ENCODE measurements at places on chromosomes 11 and 22.

DNA sequence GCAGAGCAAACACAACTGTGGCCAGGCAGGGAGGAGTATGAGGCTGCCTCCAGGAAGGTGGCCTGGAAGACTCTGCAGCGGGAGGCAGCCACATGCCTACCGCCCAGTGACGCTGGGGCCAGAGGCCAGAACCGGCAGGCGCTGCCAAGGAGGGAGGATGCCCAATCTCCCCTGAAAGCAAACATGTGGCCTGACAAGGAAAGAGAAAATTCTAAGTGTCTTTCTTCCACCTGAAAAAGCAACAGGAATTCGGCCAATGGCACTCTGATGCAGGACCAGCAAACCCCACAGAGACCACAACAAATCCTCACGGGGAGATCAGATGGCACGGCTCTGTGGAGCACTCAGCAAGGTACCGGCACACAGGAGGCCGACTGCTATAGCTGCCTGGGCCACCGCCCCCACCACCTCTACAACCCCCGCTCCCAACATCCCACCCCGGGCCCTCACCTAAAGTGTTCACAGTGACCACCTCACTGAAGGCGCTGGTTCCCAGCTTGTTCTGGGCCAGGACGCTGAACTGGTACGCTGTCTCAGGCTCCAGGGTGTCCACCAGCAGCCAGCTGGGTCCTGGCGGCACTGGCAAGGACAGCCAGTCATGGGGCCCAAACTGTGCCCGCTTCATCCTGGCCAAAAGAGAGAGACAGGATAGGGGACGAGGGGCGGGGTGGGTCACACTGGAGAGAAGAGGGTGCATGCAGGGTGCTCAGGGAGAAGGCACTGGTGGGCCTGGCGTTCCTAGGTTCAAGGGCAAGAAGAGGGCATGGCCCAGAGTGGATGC lies 30.1 kb downstream of the IGSF9B start:
- DNase-seq, result no peak

GRCh38 chr22:35549328-35549727 lies 8.7 kb downstream of the RASD2 start:
- DNase-seq, result no peak

GRCh38 chr11:125223901-125224361 lies 59.4 kb downstream of the PKNOX2 start:
- no peak for DNase-seq

DNA sequence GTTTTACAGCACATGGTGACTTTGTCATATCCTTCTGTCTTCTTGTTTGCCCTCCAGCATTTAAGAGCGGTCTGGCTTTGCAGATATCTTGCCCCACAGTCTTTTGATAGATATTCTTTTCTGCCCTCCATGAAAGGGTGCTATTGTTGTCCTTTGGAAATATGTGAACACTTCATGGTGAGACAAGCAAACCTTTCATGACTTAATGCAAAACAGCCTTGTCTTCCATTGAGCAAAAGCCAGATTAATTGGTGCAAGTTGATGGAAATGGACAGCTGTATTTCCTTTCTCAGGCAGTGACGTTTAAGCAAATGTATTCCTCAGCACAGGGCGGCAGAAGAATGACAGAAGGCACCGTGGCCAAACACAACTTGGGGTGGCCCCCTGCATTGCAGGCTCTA lies 4.4 kb downstream of the DCPS start:
- no peak for DNase-seq

GRCh38 chr11:65816696-65817095 lies 17.1 kb upstream of the SNX32 start:
- no peak for DNase-seq

Data from T-helper 17 cell (primary cell).